ENCODE measurements at places on chromosomes 5 and 9.

DNA sequence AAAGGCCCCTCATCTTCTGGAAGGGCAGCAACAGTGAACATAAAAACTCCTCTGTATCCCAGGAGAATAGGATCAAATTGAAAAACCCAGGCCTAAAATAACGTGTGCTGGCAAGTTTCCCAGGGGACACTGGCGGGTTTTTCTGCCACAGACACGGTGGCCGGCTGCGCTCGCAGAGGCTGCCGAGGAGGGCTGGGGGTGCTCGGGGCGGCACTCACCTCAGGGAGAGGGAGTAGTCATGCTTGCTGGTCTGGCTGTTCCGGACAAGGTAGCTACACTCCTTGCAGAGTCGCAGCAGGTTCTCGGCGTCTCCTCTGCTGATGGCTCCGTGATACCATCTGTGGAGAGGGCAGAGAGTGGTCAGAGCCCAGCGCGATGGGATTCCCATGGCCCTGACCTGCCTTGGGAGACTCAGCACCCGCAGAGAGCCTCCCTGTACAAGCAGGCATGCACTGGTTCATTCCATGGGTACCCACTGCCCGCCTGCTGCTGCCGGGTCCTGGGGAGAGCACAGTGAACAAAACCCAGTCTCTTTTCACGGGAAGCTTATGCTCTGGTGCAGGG is 44.6 kb upstream of the SLC25A51 start:
- no peak for DNase-seq

GRCh38 chr5:173618927-173619519 is 2.6 kb upstream of the BOD1 start:
- peak; percentile 18 for DNase-seq

GRCh38 chr9:124054582-124055227 is 43.1 kb downstream of the LHX2 start:
- DNase-seq = no peak

DNA sequence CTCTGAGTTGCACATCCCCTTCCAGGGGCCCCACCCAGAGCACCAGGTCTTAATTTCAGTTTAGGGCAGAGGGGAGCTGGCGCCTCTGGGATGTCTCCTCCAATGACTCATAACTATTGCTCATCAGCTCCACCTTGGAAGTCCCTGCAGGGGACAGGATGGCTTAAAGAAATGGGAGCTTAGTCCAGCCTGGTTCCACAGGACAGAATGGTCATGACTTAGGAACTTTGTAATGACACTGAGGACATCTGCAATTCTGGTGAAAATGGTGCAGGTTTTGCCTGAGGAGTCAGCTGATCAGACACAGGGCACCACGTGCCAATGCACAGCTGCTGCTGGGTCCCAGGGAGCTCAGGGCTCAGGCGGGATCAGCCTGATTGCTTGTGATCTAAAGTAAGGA is 16.4 kb upstream of the PPP1R26 start:
- no peak for DNase-seq

DNA sequence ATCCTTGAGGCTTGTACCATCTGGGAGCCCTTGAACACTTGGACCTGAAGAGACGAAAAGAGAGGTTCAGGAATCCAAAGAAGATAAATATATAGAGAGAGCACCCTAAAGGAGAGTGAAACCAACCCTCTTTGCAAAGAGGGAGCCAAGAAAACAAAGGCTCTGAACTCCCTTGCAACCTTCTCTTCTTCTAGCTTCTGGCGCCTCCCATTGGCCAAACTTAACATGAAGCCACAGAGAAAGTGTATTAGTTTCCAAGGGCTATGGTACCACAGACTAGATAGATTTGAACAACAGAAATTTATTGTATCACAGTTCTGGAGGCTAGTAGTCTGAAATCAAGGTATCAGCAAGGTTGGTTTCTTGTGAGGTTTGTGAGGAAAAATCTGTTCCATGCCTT is 175.1 kb downstream of the HCN1 start:
- no peak for DNase-seq

- no peak for DNase-seq
These were observed 104.1 kb upstream of the PAPPA start for GRCh38 chr9:116049456-116049855.

DNA sequence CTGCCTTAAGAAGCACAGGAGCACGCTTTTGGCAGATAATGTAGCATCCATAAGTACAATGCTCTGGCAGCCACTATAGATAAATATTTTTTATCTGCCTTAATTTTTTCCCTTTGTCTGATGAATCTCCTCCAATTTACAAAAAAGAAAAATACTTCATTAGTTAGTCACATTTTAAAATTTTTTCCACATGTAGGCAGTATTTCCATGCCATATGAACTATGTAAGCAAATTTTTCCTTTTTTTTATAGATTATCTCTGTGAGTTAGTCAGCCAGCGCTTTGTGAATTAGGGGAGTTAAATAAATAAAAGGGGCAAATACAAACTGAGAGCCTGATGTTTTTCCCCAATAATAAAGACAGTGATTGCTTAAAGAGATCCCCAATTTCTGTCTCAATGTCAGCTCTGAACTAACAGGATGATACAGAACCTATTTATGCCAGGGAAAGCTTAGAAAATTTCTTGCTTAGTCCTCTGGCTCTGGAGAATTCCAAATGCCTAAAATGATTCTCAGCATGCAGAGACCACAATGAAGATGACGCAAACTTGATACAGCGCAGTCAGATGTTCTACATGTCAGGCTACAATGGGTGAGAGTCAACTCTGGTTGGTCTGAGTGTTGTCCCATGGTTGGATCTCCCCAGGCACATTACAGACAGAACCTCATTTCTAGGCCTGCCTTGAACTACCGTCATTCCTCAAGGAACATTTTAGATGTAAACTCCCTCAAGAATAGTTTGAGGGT is 390.4 kb upstream of the CDH6 start:
- no peak for DNase-seq

GRCh38 chr5:116157902-116158301 is 73.1 kb downstream of the COMMD10 start:
- no peak for DNase-seq

GRCh38 chr5:155591273-155591672 is 577.7 kb downstream of the KIF4B start:
- DNase-seq = no peak

DNA sequence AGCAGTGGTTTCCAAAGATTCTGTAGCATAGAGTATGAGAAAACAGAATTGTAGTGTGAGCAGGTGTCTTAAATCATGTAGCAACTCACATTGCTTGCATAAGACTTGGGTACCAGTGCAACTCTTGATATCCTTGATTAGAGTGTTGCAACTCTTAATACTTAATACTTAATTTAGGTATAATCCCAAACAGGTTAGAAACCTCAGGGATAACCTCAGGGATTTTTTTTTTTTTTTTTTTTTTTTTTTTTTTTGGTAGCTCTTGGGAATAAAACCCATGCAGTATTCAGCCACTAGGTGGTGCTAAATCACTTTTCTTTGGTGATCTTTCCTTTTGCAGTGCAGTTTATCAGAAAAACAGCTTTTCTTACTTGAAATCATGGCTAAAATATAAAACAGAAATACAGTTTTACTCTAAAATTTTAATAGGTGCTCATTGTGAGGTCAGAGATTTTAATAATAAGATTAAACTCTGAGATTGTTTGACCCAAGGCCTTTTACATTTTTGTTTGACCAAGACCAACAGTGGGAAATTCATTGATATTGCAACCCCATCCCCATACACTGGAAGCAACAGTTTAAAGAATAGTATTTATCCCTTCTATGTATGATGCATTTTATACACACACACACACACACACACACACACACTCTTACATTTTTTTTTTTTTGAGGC is 55.3 kb downstream of the ERAP1 start:
- DNase-seq = no peak

DNA sequence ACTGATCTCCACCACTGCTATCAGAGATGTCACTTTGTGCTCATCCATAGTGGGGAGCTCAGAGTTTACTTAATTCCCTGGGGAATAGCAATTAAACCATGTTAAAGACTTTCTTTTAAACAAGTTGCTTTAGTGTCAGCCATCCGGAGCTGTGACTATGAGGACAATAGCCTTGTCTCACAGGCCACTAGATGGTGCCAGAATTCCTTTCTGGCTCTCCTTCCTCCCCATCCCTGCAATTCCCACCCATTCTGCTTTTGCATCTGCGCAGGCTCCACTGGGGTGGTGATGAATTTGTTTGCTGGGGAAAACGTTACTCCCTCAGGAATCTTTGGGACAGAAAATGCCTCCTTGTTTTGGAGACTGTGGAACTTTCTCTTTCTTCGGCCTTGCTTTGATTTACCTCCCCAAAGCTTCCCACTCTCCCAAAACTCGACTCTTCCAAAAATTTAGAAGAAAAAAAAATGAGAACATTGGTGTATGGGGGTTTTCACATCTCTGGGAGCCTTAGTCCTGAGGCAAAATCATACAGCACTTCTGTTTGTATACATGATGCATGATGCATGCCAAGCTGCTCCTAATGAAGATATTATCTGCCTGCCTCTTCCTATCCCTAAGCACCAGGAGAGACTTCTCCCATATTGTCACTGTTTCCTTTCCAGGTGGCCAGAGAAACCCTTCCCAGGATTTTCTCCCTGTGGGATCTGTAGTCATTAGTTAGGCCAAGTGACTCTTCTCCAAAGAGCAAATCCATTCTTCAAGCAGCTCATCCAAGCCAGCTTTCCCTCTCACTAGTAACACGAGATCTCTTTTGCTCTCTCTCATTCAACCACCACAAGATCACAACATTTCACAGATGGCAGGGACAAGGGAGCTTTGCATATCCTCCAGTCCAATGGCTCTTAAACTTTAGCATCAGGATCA is 466.1 kb downstream of the TLR4 start:
- DNase-seq = no peak

DNA sequence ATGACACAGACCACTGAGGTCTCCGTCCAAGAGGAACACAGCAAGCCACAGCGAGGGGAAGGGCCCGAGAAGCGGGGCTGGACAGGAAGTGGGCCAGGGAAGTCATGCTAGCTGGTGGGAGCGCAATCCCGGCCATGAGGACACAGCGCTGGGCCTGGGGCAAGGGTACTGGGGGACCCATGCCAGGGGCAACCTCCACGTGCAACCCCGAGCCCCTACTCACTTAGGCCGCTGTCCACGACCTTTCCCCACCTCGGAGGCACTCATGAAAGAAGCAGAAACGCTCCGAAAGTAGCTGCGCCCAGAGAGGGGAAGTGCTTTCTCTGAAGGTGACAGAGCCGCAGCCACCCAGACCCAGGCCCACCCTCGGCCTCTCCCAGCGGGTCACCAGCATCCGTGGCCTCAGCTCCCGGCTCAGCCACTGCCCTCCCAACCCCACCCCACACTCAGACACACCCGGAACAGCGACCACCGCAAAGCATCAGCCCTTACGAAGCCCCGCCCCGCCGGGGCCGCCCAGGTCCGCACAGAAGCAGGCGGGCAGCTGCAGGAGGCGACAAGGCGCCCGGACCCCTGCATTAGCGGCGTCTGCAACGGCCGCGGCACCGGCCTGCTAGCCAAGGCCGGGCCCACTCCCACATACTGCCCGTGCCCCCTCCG is 782 bp downstream of the BICD2 start:
- DNase-seq = no peak

GRCh38 chr5:128101676-128102075 is 18.1 kb downstream of the SLC12A2 start:
- DNase-seq = no peak

GRCh38 chr5:175535796-175536195 is 57.4 kb downstream of the SFXN1 start:
- no peak for DNase-seq

GRCh38 chr5:149285153-149285552 is 13.5 kb downstream of the AFAP1L1 start:
- DNase-seq = no peak

GRCh38 chr5:141477815-141478214 is 2.0 kb downstream of the PCDHGC3 start:
- DNase-seq = no peak

DNA sequence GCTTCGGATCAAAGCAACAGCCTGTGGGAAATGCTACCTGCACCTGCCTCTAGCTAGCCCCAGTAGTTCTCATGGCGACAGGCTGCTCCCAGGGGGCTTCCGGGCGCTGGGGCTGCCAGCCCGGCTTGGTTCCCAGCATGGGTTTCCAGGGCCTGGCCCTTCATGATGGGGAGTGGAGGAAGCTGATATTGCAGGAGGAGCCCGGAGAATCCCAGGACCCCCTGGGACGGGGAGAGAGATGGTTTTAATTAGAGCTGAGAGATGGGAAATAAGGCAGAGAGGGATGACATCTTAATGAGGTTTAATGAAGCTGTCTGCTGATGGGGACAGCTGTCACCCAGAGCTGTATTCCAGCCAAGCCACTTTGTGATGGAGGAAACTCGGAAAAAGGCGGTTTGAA is 78.6 kb downstream of the CFAP77 start:
- no peak for DNase-seq

DNA sequence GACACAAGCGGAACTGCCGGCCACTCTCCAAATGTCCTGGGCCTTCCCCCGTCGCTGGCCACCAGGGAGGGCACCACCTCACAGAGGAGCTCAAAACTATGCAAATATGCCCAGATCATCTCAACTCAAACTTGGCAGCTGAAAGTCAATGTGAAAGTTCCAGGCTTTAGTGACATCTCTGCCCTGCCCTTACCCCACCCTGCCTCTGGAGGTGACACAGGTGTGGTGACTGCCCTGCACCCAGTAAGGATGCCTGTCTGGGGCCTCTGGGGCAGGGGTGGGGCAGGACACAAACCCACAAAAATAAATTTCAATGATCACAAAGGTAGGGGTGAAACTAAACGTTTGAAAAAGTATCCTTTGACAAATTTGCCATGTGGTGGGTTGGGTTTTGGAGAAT is 213.4 kb downstream of the HSPA4 start:
- DNase-seq = no peak

DNA sequence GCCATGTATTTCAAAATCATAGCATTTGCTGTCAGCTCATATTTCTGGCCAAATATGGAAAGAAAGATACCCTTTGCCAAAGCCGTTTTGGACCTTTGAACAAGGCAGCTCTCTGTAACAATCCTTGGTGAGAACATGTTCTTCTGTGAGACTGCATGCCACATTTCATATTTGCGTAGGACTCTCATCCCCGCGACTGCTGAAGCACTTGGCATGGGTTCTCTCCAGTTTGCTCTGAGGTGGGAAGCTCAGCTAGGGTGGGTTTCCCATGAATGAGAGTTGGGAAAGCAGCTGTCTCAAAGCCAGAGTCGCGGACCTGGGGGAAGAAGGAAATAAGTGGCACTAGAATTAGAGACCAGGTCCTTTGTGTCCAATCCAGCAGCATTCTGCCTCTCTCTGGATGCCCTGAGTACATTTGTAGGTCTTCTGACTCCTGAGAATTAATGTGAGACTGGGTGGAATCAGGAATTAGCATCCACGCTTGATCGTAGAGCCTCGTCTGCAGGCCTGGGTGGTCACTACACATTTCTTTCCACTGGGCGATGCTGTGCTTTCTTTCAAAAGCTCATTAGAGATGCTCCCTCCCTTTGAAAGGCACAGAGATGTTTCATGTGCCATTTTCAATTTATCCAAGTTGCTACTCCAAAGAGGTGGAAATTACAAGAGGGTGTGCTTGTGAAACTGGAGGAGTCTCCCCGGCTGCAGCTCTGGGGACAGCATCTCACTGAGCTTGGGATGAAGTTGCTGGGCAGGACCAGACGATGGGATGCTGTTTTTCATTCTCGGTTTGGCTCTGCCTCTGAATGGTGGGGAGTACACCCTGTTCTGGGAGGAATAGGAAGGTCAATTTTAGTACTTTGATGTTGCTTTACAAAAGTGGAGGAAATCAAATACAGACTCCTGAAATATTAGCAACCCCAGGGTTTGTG is 197.2 kb downstream of the GADD45G start:
- DNase-seq = no peak

Data from activated CD4-positive, alpha-beta T cell treated with anti-CD3 and anti-CD28 coated beads, Interleukin-2, amount 50 U/mL, for 4 hours (primary cell).